Suppressor macrophage (primary cell): ENCODE measurements at places on chromosomes 1 and 21.

DNA sequence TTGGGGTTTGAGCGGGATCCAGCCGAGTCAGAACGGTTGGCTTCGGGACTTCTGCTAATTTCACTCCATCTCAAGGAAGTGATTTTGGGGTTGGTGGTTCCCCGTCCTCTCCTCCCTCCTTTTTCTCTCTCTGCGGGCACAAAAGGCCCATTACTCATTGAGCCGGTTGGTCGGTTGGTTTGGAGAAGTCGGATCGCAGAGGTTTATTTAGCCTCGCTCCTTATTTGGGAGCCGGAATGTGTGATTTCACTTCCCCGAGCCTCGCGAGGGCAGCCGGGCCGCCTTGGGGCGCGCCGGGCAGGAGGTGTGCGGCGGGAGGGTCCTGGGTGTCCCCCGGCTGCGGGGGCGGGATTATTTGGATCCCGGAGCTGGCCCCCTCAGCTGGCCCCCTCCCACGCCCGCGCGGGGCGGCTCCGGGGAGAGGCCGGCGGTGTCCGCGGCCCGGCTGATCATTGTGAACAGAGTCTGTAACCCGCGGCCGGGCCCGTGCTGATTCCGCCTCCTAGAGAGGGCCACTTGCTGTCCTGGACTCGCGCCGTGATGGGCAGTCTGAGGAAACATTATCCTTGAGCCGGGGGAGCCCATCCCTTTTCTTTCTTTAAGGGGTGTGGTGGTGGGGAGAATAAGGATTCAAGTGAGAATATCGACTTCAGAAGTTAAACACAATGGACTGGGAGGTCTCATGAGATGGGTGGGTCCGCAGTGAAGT lies 1.2 kb downstream of the MAPKAPK2 start:
- DNase-seq: peak; percentile 88

- DNase-seq: peak; percentile 99
Measured at GRCh38 chr1:201714542-201715329, 114.2 kb upstream of the IPO9 start.

DNA sequence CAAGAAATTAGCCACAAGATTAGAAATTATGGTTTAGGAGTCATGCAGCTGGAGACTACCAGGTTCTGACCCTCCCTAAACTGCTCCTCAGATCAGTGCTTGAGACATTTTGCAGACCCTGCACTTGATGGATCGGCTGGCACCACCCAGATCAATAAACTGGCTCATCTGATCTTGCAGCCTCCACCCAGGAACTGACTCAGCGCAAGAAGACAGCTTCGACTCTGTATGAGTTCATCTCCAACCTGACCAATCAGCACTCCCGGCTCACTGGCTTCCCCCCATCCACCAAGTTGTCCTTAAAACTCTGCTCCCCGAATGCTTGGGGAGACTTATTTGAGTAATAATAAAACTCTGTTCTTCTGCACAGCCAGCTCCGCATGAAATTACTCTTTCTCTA lies 40.0 kb downstream of the L1TD1 start:
- no peak for DNase-seq

DNA sequence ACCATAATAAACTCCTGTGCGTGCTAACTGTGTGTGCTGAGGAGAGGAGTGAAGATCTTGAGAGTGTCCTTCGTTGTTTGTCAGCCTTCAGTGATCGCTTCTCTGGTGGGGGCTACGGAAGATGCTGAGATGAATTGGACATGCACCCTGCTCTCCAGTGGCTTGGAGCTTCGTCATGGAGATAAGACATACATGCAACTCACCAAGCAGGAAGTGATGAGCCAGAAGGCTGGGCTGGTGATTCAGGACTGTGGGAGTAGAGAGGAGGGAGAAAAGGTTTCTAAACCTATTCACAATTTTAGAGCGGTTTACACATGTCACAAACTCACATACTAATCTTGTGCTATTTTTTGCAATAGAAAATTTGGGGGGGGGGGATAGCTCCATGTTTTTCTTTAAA lies 128.9 kb upstream of the ADAR start:
- DNase-seq: peak; percentile 84
